A673 (cell line): ENCODE measurements at places on chromosomes 16 and 17. TPM values are rescaled to one million over a fixed set of nuclear protein-coding genes. Genes with fewer than 3 reads are reported as not detected.

Gene TMC8
- 0.32 and 1.0 TPM in 2 replicates for total RNA-seq

Gene PKMYT1
- 120 and 128 TPM in 2 replicates for total RNA-seq

Gene FOXN1
- total RNA-seq: not detected in 2 replicates

Gene KRT40
- total RNA-seq: 0.98 and 1.1 TPM in 2 replicates

Gene HBQ1
- total RNA-seq: 1.2 and 5.2 TPM in 2 replicates

Gene PRSS21
- not detected in 2 replicates for total RNA-seq

Gene CXCL16
- total RNA-seq: 4.0 and 6.0 TPM in 2 replicates

Gene UBE2O
- total RNA-seq: 56.9 and 57.4 TPM in 2 replicates

Gene KCNJ16
- total RNA-seq: not detected in 2 replicates

Gene PIK3R5
- total RNA-seq: 0.09 and 0.24 TPM in 2 replicates

Gene CHD9NB
- 3.8 and 4.3 TPM in 2 replicates for total RNA-seq

Gene GPR179
- 0.04 TPM in 2 replicates for total RNA-seq
